Frontal cortex (tissue), 4 donors: ENCODE measurements at places on chromosomes 12 and 14. TPM values are rescaled to one million over a fixed set of nuclear protein-coding genes. Genes with fewer than 3 reads are reported as not detected.

Gene OLR1
- 4.1 TPM for total RNA-seq

Gene TMTC1
- 17.1 TPM for total RNA-seq

Gene CATSPERB
- total RNA-seq = 4.1 TPM

Gene NAV3
- total RNA-seq = 240 TPM

Gene FAR2
- total RNA-seq = 49.3 TPM

Gene MIP
- total RNA-seq = 0.41 TPM

Gene TSPAN9
- 22.4 TPM for total RNA-seq

DNA sequence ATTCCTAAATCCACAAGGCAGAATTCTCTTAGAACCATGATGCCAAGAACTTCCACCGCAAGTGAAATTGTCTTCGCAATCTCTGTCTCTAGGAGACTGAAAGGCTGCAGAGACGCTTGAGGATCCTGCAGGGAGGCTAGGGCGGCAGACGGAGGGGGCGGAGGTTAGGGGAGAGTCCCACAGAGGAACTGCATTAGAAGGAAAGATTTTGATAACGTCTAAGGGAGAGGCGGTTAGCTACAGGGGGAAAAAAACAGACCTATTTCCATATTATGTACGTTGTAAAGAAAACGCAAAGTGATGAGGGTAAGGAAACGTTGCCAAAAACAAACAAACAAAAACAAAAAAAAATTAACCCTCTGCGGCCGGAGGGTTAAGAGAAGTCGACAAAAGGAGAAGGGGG is 595 bp downstream of the KLHL28 start:
- DNase-seq = peak; percentile 13

DNA sequence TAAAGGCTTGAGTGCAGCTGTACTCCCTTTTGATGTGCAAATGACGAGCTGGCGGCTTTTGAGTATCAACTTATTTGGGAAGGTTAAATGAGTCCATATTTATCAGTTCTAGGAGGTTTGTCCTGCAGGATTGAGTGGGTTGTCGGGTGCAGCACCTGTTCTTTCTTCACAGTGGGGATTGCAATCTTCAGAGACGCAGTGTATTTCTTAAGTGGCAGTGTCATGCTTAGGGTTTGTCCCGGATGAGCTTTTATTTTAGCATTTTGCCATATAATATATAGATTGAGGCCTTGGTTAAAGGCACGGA is 1.2 kb downstream of the FUT8 start:
- no peak for DNase-seq

GRCh38 chr12:8844665-8845064 is 22.2 kb downstream of the A2ML1 start:
- peak; percentile 45 for DNase-seq

- peak; percentile 72 for DNase-seq
These were observed 42.0 kb upstream of the GPR68 start for GRCh38 chr14:91286530-91286937.

DNA sequence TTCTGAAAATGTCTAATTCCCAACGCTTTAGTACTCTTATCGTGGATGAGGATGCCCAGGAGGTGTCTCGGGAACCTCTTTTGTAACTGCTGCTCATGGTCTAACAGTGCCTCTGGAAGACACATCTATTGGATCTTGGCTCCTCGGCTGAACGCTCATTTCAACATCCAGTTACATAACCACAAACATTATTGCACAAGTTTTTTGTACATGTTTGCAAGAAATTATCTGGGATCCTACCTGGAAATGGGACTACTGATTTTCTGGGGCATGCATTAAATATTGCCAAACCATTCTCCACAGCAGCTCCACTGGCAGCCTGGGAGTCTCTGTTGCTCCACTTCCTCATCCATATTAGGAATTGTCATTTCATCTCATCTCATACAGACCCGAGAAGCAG is 117.5 kb upstream of the EVL start:
- no peak for DNase-seq

DNA sequence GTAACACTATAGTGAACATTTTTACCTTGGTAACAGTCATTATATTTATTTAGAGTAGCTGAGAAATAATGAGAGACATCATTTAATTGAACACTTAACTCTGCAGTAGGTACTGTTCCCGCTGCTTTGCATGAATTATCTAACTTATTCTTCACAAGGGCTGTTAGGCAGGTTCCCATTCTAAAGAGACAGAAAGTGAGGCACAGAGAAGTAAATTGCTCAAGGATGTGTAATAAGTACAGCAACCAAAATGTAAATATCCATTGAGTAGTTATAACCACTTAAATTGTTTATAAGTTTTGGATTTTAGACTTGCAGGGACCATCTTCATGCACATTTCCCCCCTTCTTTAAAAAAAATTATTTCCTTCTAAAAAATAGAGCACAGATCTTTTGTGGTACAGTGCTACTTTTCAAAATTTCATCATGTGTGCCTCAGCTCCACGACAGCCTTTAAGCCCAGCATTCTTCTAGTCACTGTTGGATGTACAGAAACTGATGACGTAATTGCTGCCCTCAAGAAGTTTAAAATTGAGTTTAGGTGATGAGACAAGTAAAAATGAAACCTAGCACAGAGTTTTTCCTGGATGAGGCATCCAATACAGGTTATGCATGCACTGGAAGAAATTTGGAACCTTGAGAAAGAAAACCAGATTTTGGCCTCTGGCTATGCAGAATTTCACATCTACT is 6.0 kb upstream of the MANSC4 start:
- DNase-seq = no peak

GRCh38 chr12:108645686-108646599 is 12.2 kb upstream of the SELPLG start:
- DNase-seq = no peak

- DNase-seq = no peak
These were observed 8.9 kb downstream of the RNASE11 start for GRCh38 chr14:20578784-20579502.

DNA sequence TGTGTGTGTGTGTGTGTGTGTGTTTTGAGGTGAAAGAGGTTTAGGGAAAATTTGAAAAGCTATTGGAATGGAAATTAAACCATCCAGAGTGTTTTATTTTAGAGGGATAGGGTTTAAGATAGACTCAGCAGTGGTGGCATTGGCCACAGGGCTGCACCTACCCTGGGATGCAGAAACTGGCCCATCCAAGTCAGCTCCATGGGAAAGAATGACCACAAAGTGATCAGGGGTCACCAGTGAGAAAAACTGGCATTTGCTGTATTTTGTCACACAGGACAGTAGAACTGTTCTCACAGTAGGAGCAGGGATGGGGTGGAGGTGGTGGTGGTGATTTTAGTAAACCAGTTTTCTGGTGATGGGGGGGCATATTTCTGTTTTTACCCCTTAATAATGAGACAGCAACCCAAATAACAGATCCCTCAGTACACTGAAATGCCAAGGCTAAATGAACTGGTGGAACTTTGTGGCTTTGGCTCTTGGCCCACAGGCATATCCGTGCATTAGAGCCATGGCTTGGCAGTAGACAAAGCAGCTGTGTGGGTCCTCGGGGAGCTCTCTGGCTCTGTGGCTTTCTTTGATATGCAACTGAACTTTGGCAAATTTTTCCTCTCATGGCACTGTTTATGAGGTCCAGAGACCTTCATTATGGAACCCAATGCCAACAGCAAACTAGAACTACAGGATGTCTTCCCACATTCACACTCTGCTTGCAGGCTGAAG is 348.3 kb downstream of the ZFP36L1 start:
- DNase-seq = no peak

- DNase-seq = no peak
These were observed 49.0 kb downstream of the TBC1D15 start for GRCh38 chr12:71888521-71888920.

DNA sequence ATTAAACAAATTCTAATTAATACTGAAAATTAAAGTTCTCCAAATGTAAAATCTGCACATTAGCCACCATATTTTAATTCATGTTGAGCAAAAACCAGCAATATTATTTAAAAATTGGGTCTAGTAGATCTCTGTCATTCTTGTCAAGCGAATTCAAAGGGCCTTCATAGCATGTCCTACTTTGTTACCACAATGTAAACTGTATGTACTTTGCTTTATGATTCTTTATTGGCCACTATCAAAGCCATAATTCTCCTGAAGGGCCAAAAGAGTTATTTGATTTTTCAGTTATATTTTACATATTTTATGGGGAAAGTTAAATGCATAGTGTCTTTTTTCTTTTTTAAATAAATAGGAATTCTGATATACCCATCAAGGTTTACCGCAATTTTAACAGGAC is 117.9 kb downstream of the RPS6KA5 start:
- no peak for DNase-seq

GRCh38 chr14:32786886-32787285 is 151.8 kb upstream of the NPAS3 start:
- DNase-seq = no peak

DNA sequence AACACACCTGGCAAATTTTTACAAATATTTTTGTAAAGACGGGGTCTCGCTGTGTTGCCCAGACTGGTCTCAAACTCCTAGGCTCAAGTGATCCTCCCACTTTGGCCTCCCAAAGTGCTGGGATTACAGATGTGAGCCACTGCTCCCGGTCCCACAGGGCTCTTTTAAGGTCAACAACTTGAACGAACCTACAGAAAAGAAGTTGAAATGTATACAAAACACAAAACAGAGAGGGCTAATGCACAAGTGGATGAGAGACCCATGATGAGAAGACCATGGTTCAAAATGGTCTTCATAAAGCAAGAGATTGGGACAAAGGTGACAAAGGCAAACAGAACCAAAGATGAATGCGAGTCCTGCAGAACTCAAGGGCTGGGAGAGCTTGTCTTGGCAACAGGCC is 91.4 kb downstream of the CALM1 start:
- DNase-seq = no peak

- no peak for DNase-seq
These were observed 299.3 kb upstream of the RTL1 start for GRCh38 chr14:101202627-101203404.

DNA sequence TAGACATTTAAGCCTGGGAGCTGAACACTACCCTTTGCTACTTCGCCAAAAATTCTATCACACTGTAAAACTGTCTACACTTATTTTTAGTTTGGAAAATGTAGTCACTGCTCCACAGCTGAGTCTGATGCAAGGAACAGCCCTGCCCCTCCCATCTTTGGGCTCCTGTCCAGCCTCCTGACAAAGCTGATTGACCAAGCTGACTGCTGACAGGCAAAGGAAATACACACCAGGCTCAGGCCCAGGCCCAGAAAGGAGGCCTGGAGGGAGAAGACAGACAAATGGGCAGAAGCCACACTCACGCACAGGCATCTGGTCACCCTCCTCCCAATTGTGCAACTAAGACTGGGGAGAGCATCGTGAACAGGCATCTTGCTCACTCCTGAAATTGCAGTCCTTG is 55.3 kb downstream of the ISCA2 start:
- DNase-seq = no peak

- no peak for DNase-seq
These were observed 152.7 kb downstream of the RGS6 start for GRCh38 chr14:72084935-72085334.

DNA sequence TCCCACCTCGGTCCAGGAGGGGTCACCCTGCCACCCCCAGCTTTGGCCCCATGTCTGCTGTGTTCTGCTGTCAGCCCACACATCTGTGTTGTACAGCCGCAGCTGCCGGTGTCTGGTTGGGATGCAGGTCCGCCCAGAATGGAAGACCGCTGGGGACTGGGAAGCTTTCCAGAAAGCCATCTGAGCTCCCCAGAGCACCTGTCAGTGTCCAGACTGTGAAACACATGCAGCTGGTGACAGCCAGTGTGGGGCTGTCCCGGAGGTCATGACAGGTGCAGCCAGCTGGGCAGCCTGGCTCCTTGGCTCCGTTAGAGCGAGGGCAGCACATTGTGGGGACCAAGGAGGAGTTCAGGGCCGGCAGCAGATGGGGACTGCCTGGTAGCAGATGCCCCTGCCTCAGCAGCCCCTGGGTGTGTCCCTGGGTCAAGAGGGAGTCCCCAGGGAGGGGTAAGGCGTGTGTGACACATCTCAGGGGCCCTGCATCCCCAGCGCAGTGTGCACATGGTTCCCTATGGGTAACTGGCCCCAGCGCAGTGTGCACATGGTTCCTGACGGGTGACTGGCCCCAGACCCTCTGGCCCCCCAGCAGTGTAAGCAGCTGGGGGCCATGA is 16.4 kb downstream of the CEP170B start:
- DNase-seq = no peak

- no peak for DNase-seq
These were observed 3.3 kb upstream of the TEX52 start for GRCh38 chr12:2860170-2860569.

- DNase-seq = no peak
These were observed 1.4 kb downstream of the APAF1 start for GRCh38 chr12:98646294-98647090.

DNA sequence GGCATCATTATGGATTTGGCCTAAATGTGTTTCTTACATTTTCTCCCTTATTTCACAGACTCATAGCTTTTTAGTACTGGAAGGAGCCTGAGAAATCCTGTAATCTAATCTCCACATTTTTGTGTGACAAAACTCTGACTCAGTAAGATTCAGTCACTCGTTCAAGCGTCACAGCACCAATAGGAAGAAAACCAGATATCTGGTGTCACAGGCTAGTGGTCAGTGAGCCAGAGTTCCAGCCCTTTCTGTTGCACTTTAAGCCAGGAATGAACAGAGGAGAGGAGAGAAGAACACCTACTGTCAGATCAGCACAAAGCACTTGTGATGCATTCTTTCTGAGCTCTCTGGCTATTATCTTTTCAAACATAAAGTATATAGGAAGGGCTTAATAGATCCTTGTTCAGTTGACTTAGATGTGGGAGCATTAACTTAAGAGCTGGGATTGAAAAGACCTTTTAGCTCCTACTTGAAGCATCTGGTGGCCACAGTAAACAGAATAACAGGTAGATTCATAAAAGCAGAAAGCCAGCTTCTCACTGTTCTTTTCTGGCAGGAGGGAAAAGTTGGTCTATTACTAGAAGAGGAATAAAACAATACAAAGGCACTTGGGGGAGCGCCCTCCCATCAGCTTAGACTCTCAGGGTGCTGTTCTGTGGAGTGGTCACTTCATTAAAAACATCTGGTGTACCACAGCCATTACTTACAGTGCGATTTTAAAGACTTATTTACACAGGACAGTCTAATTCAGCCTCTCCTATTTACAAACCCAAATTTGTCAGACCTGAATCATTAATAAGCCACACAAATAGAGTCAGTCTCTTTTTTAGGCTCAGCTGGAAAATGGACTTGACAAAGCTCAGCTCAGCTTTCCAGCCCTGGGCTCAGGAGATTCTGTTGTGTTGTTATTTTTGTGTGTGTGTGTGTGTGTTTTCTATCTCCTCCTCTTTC is 12.2 kb upstream of the NID2 start:
- DNase-seq = no peak

DNA sequence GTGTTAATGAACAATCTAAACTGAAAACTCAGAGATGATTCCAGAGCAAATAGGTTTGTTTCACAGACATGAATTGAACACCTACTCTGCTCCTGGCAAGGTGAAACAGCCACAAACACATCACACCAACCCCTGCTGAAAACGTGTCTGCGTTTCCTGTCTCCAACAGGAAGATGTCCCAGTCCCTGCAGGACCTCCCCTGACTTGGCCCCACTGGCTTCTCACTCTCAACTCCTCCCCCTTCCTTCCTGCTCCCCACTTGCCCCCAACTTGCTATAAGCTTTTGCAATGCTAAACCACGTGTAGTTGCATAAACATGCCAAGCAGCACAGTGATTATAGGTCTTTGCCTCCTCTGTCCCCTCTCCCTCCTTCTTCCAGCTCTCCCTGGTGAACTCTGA is 567.6 kb downstream of the BCL11B start:
- no peak for DNase-seq

- no peak for DNase-seq
These were observed 693.4 kb downstream of the VRK1 start for GRCh38 chr14:97490521-97491070.

- no peak for DNase-seq
These were observed 15.1 kb downstream of the COQ6 start for GRCh38 chr14:73965216-73965615.
